ENCODE measurements at places on chromosomes 1 and 21.

DNA sequence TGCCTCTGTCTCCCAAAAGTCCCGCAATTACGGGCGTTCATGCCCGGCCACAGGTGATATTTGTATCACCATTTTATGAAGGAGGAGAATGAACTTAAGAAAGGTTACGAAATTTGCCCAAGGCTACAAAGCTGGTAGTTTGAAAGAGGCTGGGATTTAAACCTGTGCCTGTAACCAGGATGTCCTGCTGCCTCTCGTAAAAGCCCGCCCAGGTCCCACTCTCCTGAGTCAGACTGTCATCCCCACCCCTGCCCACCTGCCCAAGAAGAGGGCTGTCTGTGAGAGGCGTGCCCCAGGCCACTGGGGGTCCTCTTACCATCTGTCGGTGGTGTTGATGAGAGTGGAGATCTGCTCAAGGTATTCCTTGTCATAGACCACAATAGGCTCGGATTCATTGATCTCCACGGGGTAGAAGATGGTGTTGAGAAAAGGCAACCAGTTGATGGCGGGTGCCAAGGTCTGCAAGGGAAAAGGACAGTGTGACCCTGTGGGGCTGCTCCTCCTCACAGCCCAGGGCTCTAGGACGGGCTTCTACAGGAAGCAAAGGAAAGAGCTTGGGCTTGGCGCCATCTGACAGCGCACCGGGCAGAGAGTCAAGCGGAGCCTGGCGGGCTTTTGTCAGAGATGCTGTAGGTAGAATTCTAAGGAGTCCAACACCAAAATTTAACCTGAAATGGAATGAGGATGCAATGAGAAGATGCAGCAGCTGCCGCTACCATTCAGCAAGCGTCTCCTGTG lies 43.2 kb downstream of the ECE1 start:
- no peak for DNase-seq

- DNase-seq = no peak
Observed at GRCh38 chr1:106875622-106876021, 180.9 kb upstream of the PRMT6 start.

DNA sequence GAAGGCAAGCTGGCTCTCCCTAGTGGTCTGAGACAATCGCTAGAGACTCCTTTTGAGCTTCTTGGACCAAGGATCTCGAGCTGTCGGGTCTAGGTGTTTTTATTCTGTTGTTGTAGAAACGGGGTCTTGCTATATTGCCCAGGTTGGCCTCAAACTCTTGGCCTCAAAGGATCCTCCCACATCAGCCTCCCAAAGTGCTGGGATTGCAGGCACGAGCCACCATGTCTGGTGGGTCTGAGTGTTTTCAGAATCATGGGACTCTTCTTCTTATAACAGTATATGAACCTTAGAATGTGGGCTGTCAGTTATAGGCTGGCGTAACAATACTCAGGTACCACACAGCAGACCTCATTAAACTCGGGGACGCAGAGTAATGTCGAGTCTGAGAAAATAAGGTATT lies 33.1 kb downstream of the DNAJC11 start:
- DNase-seq = no peak

GRCh38 chr1:151825751-151826660 lies 5.6 kb downstream of the RORC start:
- DNase-seq = no peak

DNA sequence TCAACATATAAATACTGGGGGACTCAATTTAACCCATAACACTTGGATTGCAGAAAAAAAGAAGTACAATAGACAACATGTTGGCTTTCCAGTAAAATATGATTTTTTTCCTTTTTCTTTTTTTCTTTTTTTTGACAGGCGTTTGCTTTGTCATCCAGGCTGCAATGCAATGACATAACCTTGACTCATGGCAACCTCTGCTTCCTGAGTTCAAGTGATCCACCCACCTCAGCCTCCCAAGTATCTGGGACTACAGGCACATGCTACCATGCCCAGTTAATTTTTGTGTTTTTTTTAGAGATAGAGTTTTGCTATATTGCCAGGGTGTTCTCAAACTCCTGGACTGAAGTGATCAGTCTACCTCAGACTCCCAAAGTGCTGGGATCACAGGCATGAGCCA lies 1512.0 kb upstream of the PRMT6 start:
- DNase-seq = no peak

DNA sequence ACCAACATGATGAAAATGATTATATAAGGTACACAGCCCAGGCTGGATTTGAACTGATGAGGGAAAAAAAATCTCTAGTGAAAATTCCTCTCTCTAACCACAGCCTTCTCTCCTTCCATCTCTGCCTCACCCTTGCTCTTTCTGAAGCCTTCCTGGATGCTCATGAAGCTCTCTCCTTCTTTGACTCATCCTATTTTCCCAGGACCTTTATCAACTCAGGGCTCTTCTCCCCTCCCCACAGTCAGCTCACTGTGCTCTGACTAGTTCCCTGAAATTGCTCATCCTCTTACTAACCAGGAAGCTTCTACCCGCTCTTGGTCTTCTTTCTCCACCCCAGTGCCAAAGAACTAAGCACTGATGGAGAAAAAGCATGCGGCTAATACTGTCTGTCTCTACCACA lies 46.4 kb upstream of the ERG start:
- DNase-seq = no peak

GRCh38 chr1:22262583-22262982 lies 119.7 kb upstream of the WNT4 start:
- DNase-seq = no peak

DNA sequence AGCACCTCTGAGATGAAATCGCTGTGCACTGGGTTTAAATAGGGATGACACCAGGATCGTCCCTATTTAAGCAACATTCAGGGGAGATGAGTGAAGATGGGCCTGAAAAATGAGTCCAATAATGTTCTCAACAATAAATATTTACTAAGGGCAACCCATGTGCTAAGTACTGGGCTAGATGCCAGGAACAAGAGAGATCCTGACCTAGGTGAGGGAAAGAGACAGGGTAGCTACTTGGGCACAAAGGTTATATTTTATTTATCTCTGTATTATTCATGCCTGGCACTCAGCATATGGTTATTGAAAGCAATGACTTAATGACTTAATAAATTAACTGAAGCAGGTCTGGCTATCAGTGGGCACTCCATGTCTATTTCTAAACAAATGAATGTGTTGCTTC lies 27.4 kb upstream of the AVPR1B start:
- no peak for DNase-seq

DNA sequence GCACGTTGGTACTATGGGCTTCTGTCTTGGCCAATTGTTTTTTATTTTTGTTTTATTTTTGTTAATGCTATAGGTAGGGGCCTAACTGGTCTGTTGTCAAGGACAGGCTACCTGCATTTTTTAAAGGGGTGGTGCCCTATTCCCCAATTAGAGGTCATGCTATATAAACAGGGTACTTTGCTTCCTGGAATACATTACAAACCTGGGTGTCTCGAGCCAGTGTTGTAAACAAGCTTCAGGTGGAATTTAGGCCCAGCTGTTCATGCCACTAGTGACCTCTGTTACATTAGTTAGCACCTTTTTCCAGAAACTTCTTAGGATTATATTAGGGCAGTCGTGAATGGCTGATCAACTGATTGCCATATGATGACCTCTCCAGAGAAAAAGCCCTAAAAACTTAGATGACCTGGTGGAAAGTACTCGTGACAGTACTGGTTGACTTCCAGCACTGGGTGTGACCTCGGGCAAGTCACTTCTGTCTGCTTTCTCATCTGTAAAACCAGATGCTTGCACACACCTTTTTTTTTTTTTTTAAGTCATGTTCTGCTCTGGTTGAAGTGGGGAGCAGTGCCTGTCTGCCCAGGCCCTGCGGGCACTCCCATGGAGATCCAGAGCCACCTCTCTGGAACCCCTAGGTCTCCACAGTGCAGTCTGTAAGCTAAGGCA lies 46.5 kb downstream of the ELK4 start:
- DNase-seq = no peak

- DNase-seq = no peak
Observed at GRCh38 chr1:31523769-31524168, 52.5 kb upstream of the TINAGL1 start.

- no peak for DNase-seq
Observed at GRCh38 chr1:174693085-174693484, 245.3 kb downstream of the GPR52 start.

DNA sequence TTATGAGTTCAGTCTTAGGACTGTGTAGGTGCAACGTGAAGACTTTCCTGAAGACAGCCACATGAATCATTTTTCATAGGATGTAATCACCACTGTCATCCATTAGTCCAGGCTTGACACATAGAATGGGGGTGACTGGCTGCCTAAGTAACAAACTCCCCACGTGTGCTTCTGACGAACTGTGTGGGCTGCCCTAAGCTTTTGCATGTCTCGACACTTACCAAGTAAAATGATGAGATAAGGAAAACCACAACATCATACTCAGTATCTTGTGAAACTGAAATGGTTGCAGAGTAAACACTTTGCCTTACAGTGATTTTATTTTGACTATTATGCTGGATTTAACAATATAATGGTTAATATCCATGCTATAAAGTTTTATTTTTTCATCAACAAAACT lies 19.5 kb downstream of the ERG start:
- no peak for DNase-seq

GRCh38 chr1:223716302-223716862 lies 4.0 kb downstream of the CAPN2 start:
- DNase-seq = no peak

DNA sequence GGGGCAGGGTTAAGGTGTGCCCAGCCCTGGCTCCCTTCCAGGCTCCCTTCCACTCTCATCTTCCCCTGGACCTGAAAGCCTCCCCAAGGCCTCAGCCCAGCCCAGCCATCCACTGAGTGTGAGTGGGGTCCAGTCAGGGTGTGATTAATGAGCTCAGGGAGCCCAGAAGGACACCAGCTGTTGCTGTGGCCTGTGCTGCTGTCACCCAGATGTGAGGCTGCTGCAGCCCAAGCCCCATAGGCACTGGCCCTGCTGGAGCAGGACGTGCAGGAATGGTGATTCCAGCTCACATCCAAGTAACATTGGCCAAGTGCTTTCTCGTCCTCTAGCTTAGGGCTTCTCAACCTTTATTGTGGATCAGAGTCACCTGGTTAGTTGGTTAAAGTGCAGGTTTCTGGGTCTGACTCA lies 77.6 kb downstream of the EPHB2 start:
- DNase-seq = no peak

GRCh38 chr1:116374353-116375147 lies 1.5 kb downstream of the ATP1A1 start:
- DNase-seq = no peak

DNA sequence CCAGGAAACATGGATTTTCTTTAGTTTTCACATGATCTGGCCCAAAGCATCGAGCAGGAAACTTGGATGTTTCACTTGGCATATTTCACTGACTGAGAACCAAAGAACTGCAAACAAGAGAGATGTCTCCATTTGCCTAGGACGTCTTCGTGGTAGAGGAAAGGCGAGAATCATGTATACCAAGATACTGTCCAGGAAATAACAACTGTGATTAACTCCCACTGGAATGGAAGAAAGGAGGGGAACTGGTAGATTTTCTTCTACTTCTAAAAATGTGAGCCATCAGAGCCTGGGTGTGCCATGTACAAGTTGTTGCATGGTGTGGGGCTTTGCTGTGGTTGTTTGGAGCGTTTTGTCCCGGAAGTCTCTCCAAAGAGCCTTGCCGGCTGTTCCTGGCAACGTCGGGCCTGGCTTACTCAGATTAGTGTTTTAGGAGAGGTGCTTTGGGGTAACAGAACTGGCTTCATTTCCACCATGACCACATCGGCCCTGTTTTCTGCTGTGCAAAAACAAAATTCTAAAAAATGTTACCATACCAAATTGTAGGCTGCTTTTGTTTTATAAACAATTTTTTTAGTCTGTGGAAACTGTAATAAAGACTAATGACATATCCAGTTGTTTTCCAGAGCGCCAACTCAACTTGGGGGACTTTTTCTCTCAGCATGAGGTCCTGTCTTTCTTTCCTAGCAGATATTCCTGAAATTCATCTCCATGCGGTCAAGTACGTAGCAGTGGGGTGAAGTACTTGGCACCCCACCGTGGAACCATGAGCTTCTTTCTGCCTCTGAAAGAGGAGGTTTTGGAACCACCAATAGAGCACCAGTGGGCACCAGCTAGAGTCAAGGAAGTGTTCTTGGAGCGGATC lies 118.3 kb downstream of the TM2D1 start:
- no peak for DNase-seq

- peak; percentile 69 for DNase-seq
Observed at GRCh38 chr1:155938220-155938627, 3.2 kb upstream of the RXFP4 start.

DNA sequence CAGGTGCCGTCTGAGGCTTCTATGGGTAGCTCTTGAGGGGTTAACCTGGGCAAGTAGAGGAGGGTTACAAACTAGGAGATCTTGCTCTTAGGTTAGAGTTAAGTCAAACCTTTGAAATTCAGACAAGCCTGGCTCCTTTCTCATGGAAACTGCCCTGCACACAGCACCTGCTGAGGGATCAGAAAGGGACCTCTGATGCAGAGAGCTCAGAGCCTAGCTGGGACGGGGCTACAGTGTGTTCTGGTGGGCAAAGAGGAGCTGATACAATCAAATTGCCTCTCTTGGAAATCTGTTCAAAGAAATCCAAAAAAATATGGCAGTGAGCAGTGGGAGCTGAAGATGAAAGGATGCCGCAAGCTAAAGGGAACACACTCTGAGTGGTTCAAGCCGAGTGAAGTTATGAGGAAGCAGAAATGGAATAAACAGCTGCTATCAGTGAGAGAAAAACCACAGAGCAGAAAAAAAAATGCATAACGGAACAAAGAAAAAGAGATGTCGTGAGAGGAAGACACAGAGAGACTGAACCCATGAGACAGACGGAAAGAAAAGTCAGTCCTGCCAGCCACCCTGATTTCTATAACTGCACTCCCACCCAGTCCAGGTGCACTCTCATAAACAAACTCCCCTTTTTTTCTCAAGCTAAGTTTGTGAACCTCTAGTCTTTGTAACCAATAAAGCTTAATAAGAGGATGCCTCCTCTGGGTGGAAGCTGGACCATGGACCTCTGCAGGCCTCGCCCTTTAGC lies 26.6 kb downstream of the PAFAH2 start:
- no peak for DNase-seq

GRCh38 chr1:238892612-238893011 lies 493.8 kb upstream of the CHRM3 start:
- DNase-seq = no peak

- no peak for DNase-seq
Observed at GRCh38 chr1:162835157-162835899, 25.6 kb downstream of the CCDC190 start.

DNA sequence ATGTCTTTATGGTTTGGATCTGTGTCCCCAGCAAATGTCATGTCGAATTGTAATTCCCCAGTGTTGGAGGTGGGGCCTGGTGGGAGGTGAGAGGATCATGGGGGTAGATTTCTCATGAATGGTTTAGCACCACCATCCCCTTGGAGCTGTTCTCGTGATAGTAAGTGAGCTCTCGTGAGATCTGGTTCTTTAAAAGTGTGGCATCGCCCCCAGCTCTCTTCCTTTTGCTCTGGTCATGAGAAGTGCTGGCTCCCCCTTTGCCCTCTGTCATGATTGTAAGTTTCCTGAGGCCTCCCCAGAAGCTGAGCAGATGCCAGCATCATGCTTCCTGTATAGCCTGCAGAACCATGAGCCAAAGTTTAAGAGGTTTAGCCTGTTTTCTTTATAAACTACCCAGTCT lies 11.2 kb upstream of the KCNE2 start:
- no peak for DNase-seq
